ENCODE measurements at places on chromosomes 3 and 15. TPM values are rescaled to one million over a fixed set of nuclear protein-coding genes. Genes with fewer than 3 reads are reported as not detected.

SMCO1 gene
- not detected for total RNA-seq

WNT7A gene
- total RNA-seq, result not detected

FBN1 gene
- total RNA-seq, result 887 TPM

COL6A6 gene
- total RNA-seq, result 1.6 TPM

RFT1 gene
- total RNA-seq, result 10.6 TPM

SPINK8 gene
- total RNA-seq, result not detected

CIDEC gene
- 0.17 TPM for total RNA-seq

GPR156 gene
- total RNA-seq, result 0.44 TPM

TRIM42 gene
- total RNA-seq, result not detected

EEF1AKMT4 gene
- total RNA-seq, result 2.0 TPM

MESP2 gene
- 0.58 TPM for total RNA-seq
